ENCODE measurements at places on chromosomes 5 and 9. TPM values are rescaled to one million over a fixed set of nuclear protein-coding genes. Genes with fewer than 3 reads are reported as not detected.

SPTLC1 gene
- total RNA-seq: 54.5 TPM

CDKN2B gene
- not detected for total RNA-seq

HRCT1 gene
- total RNA-seq: not detected

SNAPC3 gene
- total RNA-seq: 22.8 TPM

CEMIP2 gene
- 71.2 TPM for total RNA-seq

DNA sequence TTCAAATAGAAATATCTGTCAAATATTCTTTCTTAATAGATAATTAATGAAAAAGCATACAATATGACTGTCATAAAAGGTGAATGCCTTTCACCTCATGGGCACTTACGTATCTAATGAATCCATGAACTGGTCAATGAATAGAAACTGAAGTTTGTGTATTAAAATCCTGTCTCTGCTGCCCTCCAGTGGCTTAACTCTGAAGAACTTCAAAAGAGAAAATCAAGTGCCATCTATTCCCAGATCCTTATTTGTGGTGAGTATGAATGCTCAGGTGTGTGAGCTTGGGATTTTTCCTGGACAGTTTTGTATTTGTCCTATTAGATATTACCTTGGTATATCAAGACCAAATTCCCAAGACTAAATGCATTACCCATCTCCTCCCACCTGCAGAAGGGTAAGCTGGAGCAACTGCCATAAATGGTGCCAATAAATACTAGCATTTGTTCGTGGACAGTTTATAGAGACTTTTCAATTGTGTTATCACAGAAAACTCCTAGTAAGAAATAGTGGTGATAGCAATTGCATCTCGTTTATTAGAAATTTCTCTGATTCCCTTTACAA is 44.0 kb upstream of the SVEP1 start:
- H3K36me3 ChIP-seq: no peaks in the 10 kb centered on the region
- H3K4me1 ChIP-seq: peaks cover 8% of the 10 kb centered on the region
- H3K27ac ChIP-seq: no peak overlapping the region
- H3K4me3 ChIP-seq: no peak overlapping the region
- no peak for DNase-seq

DNA sequence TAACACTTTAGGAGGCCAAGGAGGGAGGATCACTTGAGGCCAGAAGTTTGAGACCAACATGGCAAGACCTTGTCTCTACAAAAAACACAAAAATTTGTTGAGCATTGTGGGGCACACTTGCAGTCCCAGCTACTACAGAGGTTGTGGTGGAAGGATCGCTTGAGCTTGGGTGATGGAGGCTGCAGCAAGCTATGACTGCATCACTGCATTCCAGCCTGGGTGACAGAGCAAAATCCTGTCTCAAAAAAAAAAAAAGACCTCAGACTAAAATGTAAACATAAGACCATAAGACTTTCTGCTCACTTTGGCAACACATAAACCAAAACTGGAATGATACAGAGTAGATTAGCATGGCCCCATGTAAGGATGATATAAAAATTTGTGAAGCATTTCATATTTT is 24.6 kb upstream of the NANS start:
- no peaks in the 10 kb centered on the region for H3K36me3 ChIP-seq
- DNase-seq: no peak
- peaks cover 15% of the 10 kb centered on the region for H3K4me1 ChIP-seq
- H3K27me3 ChIP-seq: no peaks in the 10 kb centered on the region

GRCh38 chr5:68011801-68012200 is 203.8 kb upstream of the PIK3R1 start:
- no peaks in the 10 kb centered on the region for H3K36me3 ChIP-seq
- H3K4me3 ChIP-seq: no peak overlapping the region
- H3K27ac ChIP-seq: no peak overlapping the region
- DNase-seq: no peak

DNA sequence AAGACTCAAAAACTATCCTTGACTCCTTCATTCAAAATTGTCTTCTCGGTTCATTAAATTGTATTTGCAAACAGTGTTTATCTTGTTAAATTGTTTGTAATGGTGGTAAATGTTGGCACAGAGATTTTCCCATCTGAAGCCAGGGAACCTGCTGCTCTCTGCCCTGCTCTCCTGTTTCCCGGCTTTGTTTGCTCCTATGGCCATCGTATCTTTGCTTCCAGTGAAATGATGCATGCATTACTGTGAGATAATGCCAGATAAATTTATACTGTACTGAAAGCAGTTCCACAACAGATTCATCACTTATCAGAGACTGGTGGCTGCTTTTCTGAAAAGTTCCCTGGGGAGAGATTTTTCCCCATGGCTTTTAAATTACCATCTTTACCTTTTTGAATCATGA is 81.4 kb downstream of the CD180 start:
- DNase-seq: no peak
- H3K36me3 ChIP-seq: no peaks in the 10 kb centered on the region
- no peaks in the 10 kb centered on the region for H3K27me3 ChIP-seq
- no peak overlapping the region for H3K27ac ChIP-seq
- no peak overlapping the region for H3K4me3 ChIP-seq

GRCh38 chr5:122941737-122942136 is 94.8 kb downstream of the PPIC start:
- H3K36me3 ChIP-seq: peaks cover 2% of the 10 kb centered on the region
- no peak overlapping the region for H3K27ac ChIP-seq
- no peak for DNase-seq
- no peaks in the 10 kb centered on the region for H3K27me3 ChIP-seq

GRCh38 chr9:27421577-27421976 is 102.5 kb upstream of the IFNK start:
- H3K36me3 ChIP-seq: no peaks in the 10 kb centered on the region
- no peaks in the 10 kb centered on the region for H3K4me1 ChIP-seq
- H3K27me3 ChIP-seq: no peaks in the 10 kb centered on the region
- H3K27ac ChIP-seq: no peak overlapping the region
- DNase-seq: no peak

DNA sequence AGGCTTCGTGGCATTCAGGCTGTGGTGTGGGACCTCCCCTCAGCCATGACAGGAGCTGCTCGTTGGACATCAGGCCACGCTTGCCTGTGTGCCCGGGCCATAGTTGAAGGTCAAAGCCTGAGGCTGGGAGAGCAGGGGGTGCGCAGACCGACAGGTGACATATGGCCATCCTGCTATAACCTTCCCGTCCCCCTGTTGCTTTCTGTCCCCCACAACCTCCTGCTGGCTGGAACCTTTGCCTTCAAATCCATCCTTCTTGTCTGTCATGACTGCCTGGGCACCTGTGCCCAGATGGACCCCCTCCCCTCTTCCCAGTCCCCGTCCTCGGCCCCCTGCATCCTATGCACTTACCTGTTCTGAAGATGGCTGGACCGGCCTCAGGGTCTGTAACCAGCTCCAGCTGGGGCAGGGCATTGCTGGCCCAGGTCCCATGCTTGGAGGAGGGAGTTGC is 83.2 kb downstream of the WNK2 start:
- H3K36me3 ChIP-seq: no peaks in the 10 kb centered on the region
- peaks cover 4% of the 10 kb centered on the region for H3K27me3 ChIP-seq
- peaks cover 15% of the 10 kb centered on the region for H3K4me1 ChIP-seq

- no peak overlapping the region for H3K27ac ChIP-seq
- H3K4me1 ChIP-seq: no peaks in the 10 kb centered on the region
- no peak overlapping the region for H3K4me3 ChIP-seq
- peaks cover 9% of the 10 kb centered on the region for H3K27me3 ChIP-seq
- H3K36me3 ChIP-seq: peaks cover 5% of the 10 kb centered on the region
- no peak for DNase-seq
These were observed 122.4 kb downstream of the MED10 start for GRCh38 chr5:6255956-6256355.

DNA sequence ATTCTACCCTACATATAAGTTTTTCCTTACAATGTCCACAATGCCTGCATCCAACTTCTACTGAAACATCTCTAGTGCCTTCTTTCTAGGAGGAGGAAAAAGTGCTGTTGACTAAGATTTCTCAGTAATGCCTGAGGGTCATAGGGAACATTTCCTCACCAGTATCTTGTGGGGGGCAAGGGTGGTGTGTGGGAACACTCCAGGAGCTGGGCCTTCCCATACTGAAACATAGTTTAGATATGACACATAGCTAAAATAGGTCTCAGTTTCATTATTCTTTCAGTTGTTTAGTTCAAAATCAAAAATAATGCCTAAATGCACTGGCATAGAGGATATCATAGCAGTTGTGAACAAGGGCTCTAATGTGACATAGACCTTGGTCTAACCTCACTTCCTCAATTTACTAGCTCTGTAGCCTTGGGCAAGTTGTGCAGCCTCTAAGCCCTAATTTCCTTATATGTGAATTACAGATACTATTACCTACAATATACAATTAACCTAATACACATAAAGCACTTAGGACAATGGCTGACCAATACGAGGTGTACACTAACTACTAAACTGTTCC is 66.1 kb downstream of the HAPLN1 start:
- no peaks in the 10 kb centered on the region for H3K4me1 ChIP-seq
- H3K36me3 ChIP-seq: no peaks in the 10 kb centered on the region
- peaks cover 8% of the 10 kb centered on the region for H3K27me3 ChIP-seq
- H3K4me3 ChIP-seq: no peak overlapping the region
- no peak for DNase-seq

DNA sequence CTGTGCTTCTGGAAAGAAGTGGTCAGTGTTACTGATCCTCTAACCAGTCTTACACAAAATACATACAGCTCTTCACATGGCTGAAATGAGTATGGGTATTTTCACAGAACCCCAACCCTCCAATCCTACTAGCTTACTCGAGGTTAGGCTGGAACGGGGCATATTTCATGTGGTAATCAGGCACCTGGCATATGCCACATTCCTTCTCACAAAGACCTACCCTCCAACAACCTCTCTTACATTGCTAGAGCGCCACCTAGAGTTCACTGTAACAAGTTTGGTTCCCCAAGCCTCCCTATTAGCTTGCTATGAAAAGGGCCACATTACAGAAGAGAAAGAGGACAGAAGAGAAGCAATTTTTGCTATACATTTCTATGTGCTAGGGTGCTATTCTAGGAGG is 597.3 kb downstream of the PRELID2 start:
- H3K27me3 ChIP-seq: no peaks in the 10 kb centered on the region
- no peak overlapping the region for H3K4me3 ChIP-seq
- DNase-seq: no peak
- no peaks in the 10 kb centered on the region for H3K36me3 ChIP-seq
- H3K27ac ChIP-seq: no peak overlapping the region

- no peak overlapping the region for H3K27ac ChIP-seq
- H3K36me3 ChIP-seq: peaks cover 22% of the 10 kb centered on the region
- H3K4me3 ChIP-seq: no peak overlapping the region
- no peak for DNase-seq
These were observed 23.1 kb downstream of the IRF1 start for GRCh38 chr5:132467287-132467984.

- no peak overlapping the region for H3K4me3 ChIP-seq
- no peaks in the 10 kb centered on the region for H3K27me3 ChIP-seq
- H3K4me1 ChIP-seq: no peaks in the 10 kb centered on the region
- DNase-seq: no peak
- peaks cover 10% of the 10 kb centered on the region for H3K36me3 ChIP-seq
These were observed 34.9 kb upstream of the TEK start for GRCh38 chr9:27073841-27074728.

DNA sequence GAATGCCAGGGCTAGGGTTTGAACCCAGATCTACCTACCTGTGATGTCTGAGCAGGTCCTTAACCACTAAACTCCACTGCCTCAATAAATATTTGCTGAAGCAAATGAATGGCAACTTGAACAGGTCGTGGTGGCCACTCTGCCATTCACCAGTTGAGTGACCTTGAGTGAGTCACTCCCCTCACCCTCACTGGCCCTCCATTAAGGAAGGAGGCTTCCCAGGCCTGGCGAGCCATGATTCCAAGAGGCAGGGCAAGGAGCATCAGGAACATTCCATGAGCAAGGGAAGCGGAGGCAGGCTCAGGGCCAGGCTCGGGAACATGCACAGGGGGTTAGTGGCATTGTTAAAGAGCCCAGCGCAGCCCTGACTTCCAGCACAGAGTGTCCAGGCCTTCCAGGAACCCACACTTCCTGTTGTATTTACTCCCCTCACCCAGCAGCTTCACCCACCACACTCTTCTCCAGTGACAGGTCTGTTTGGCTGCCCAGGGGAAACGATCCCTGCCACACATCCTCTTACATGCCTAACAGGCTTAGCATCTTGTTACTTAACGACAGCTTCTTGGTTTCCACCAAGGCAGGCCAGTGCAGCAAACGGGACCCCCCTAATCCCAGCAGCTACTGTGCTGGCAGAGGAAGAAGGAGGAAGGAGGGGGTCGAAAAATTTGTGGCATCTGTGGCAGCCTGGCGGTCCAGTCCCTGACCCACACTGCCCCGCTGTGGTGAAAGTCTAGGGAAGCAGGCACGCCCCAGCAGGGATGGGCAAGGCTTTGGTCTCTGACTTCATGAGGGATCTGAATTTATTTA is 43.7 kb upstream of the TTC1 start:
- H3K4me3 ChIP-seq: no peak overlapping the region
- no peaks in the 10 kb centered on the region for H3K36me3 ChIP-seq
- no peaks in the 10 kb centered on the region for H3K4me1 ChIP-seq
- DNase-seq: peak; percentile 19

- no peak for DNase-seq
- peaks cover 8% of the 10 kb centered on the region for H3K4me1 ChIP-seq
- peaks cover 17% of the 10 kb centered on the region for H3K36me3 ChIP-seq
- no peaks in the 10 kb centered on the region for H3K27me3 ChIP-seq
- no peak overlapping the region for H3K4me3 ChIP-seq
These were observed 86.9 kb downstream of the AOPEP start for GRCh38 chr9:94813379-94813778.

DNA sequence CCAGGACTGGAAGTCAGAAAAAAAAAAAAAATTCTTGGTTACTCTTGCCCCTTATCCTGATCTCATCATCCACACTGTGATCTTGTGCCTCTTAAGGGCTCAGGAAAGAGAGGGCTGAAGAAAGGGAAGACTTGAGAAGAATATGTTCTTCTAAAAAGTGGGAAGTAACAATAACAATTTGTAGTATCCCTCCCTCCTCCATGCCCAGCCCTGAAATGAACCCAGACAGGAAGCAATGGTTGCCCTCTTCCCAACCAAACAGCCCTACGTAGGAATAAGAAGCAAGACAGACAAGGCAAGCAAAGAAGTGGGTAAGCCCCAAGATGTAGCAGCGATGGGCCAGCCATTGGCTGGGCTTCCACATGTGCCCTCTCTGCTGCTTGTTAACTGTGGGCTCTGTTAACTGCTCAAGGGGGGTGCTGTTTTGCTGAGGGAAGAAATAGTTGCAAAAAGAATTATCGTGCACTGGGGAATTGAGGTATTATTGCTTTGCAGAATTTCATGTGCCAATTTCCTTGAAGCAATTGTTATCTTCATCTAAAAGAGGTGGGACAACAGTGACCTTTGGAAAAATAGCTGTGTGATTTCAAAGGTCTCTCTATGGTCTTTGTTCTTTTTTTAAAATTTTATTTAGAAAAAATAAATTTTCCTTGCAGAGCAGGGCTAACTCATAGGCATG is 146.6 kb upstream of the PCA3 start:
- H3K4me1 ChIP-seq: peaks cover 5% of the 10 kb centered on the region
- H3K27ac ChIP-seq: no peak overlapping the region
- H3K4me3 ChIP-seq: no peak overlapping the region
- H3K27me3 ChIP-seq: peaks cover 58% of the 10 kb centered on the region

GRCh38 chr5:132471151-132471907 is 19.2 kb downstream of the IRF1 start:
- peaks cover 65% of the 10 kb centered on the region for H3K4me1 ChIP-seq
- no peak overlapping the region for H3K4me3 ChIP-seq
- H3K27ac ChIP-seq: peak overlapping the region; percentile 39
- peaks cover 9% of the 10 kb centered on the region for H3K36me3 ChIP-seq
- DNase-seq: no peak

GRCh38 chr9:129451669-129452068 is 169.2 kb downstream of the C9orf50 start:
- no peaks in the 10 kb centered on the region for H3K36me3 ChIP-seq
- no peak for DNase-seq
- H3K27ac ChIP-seq: no peak overlapping the region
- H3K27me3 ChIP-seq: no peaks in the 10 kb centered on the region
- H3K4me3 ChIP-seq: no peak overlapping the region
